ENCODE measurements at places on chromosomes 2 and 18.

DNA sequence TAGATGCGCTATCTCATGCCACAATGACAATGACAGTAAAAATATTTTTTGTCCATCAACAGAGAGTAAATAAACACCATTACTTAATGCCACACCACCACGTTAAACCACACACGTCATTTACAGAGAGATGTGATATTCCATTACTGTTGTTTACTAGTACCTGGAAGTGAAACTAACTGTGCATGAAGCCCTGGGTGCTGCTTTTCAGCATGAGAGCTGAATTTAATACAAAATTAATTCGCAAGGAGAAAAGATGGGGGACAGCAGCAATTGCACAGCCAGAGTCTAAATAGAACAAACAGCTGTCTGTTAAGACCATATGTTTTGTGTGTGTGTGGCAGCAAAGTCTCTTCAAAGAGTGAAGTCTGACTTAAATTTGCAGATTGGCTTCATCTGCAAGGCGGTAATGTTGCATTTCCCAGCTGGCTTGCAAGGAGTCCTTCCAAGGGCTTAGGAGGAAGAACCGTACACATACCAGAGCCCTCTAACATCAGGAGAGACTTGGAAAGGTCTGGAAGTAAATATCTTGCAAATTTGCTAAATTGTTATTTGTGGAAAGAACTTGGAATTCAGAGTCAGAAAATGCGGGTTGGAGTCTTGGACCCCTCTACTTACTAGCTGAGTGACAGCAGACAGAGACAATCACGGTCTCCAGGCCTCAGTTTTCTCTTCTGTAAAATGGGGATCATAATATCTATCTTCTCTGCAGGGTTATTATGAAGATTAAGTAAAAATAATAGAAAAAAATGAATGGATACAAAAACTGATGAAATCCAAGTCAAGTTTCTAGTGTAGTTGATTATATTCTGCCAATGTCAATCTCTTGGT, 127.6 kb downstream of the ALPK2 start:
- DNase-seq: peak; percentile 25

DNA sequence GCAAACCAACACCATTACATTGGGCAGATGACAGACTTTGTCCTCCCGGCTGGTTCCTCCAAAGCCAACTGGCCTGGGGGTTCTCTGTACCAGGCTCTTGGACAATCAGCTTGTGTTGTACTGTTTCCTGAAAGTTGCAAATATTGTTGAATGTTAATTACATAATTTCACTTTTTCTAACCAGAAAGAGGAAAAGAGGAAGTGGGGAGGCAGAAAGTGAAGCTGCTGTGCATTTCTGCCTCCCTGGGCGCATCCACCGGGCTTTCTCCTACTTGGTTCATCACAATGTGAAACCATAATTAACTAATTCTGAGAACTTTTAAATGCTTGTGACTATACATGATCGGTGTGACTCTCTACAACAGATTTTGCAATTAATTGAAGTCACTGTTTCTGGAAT, 10.1 kb downstream of the TWIST2 start:
- no peak for DNase-seq

GRCh38 chr2:121721926-121722325, 14.7 kb downstream of the NIFK start:
- no peak for DNase-seq

GRCh38 chr18:3526421-3527354, 76.7 kb downstream of the TGIF1 start:
- DNase-seq: peak; percentile 91

DNA sequence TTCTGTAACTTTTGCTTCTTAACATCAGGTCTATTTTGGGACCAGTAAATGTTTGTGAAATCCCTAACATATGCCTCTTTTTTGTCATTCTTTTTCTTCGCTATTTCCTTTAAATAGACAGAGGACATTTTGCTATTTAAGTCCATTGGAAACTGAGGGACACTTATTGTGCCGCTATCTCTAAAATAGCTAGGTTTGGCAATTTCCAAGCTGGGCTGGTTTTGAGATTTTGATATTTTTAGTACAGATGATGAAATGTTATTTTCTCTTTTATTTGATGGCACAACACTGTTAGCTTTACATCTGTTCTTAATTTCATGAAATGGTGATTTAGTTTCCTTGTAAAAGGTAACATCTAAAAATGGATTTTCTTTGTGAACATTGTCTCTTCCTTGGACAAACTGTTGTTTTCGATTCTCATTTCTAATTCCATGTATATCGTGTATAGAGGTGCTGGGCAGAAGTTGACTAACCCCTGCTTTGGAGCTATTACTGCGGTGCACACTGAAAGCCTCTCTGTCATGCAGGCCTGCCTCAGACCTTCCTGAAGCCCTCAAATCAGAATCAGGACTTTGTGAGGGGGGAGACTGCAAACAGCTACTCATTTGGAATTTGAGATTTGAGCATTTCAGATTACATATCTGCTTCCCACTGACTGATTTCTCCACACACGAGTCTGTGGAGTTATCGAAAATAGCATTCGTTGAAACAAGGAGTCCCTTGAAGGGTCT, 594 bp downstream of the RAD51AP2 start:
- no peak for DNase-seq

GRCh38 chr2:126932529-126932928, 33.8 kb downstream of the TEX51 start:
- DNase-seq: no peak

DNA sequence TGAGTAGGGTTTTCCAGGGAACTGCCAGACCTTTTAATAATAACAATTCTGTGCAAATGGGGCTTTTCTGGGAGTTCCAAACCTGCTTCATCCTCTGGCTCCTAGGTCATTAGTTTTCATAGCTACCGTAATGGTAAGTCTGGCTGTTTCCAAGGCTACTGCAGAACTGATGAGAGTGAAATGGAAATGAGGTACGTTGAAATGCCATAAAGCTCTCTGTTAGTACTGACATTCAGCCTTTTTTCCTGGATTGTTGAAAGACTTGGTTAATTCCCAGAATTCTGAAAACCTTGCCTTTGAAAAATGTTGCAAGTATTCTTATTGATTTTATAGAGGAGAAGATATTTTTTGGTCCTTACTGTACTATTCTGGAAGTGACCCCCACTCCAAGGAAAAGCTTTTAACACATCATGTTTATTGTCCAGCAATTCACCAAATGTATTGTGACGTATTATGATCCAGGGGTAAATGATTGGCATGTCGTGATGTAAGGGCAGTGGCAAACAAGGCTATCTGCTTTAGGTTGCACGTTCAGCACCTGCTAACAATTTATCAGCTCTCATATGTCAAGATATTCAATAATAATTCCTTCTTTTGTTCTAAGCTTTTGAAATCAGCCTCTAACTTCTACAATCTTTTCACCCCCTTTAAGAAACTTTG, 767.0 kb upstream of the RAB6C start:
- no peak for DNase-seq

DNA sequence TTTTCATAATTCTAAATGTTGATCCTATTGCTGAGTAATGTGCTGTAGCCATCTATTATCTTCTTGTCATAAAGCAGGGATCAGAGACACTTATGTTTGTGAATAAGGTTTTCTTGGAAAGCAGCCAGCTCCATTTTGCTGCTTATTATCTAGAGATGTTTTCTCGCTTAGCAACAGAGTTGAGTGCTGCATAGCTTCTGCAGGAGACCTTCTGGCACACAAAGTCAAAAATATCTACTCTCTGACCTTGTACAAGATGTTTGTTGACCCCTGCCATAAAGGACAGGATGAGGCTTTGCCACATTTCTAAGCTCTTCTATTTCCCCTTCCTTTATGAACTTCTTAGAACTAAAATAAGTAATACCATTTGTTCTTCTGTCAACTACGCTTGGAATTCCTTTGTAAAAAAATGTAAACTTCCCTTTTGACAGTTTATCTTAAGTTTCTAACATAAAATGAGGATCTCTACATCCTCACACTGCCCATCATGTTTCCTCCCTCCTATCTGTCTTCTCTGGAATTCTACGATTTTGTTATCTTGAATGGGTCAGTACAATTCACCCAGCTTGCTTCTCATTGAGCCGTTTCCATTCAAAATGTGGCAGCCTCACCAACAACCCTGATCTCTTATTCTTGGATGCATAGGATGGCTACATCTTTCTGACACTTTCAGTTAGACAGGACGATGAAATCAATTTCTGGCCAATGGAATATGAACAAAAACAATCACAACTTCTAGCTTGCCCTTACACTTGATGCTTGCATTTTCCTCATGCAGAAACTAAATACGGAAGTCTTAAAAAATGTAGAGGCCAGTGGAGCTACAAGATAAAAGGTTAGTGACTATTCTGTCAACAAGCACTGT, 1377.0 kb downstream of the SUCLG1 start:
- DNase-seq: peak; percentile 78

GRCh38 chr2:191209340-191209739, 35.9 kb upstream of the MYO1B start:
- no peak for DNase-seq

- DNase-seq: no peak
Observed at GRCh38 chr18:30595942-30596341, 446.6 kb downstream of the DSC3 start.

- no peak for DNase-seq
Observed at GRCh38 chr2:229254206-229254605, 16.9 kb downstream of the PID1 start.

DNA sequence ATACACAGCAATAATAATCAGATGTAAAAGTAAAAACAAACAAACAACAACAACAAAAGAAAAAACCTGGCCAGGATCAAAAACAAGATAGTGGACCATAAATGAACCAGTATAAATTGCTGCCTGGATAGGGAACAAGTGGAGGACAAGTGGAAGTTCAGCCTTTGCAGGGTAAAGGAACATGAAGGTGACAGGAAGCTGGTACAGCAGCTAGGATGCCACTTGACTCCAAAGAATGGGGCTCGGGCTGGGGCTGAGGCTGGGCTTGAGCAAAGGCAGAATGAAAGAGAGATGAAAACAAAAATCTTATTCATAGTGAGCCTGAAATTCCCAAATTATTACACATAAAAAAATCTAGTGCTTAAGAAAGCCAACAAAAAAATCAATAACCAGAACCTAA, 146.5 kb downstream of the CDH2 start:
- DNase-seq: no peak

DNA sequence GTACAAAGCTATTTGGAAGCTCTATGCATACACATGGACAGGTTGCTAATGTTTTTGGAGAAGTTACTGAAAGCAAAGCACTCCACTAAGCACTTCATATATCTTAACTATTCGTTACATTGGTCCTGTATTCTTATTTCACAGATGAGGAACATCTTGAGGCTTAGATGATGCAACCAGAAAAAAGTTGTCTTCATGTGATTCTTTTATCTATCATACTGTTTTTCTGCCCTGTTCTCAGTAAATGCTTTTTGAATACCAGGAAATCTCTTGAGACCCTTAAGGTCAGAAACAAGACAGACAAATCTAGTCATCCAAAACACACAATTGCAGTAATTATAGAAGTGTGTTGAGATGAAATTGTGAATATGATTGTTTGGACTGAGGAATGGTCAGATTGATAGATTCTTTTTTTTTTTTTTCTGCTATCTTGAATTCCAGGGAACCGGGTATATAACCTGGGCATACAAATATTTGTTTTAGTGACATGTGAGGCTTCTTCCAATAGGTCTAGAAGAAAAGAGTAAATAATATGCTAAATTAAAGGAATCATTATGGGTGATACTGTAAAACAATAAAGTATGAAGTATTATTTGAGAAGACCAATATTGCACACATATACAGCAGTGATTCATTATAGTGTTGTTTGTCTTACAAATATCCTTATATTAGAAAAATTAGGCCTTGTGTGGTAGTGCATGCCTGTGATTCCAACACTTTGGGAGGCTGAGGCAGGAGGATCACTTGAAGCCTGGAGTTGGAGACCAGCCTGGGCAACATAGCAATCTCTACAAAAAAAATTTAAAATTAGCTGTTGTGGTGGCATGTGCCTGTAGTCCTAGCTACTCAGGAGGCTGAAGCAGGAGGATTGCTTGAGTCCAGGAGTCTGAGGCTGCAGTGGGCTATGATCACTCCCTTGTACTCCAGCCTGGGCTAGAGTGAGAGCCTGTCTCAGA, 33.7 kb downstream of the EHBP1 start:
- no peak for DNase-seq

DNA sequence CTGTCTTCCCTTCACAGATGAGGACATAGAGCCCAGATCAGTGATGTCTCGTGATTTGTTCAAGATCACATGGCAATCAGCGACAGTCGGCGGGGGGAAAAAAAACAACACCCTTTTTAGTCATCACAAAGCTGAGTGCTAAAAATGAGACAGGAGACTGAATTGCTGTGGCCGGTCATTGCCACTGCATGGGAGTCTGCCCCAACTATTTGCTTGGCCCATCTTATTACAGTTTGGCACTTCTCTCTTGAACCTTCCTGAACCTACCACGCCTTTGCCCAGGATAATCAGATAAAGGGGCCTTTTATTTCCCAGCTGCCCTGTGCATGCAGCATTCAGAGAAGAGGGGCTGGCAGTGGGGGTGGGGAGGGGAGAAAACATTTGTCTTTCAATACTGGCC, 42.7 kb downstream of the SETBP1 start:
- no peak for DNase-seq

Data from NCI-H1694 treated with DMSO at 0.1 percent for 48 hours (cell line).